ENCODE measurements at places on chromosomes 3 and 15.

- DNase-seq: no peak
Measured at GRCh38 chr15:61063875-61064320, 165.2 kb downstream of the RORA start.

DNA sequence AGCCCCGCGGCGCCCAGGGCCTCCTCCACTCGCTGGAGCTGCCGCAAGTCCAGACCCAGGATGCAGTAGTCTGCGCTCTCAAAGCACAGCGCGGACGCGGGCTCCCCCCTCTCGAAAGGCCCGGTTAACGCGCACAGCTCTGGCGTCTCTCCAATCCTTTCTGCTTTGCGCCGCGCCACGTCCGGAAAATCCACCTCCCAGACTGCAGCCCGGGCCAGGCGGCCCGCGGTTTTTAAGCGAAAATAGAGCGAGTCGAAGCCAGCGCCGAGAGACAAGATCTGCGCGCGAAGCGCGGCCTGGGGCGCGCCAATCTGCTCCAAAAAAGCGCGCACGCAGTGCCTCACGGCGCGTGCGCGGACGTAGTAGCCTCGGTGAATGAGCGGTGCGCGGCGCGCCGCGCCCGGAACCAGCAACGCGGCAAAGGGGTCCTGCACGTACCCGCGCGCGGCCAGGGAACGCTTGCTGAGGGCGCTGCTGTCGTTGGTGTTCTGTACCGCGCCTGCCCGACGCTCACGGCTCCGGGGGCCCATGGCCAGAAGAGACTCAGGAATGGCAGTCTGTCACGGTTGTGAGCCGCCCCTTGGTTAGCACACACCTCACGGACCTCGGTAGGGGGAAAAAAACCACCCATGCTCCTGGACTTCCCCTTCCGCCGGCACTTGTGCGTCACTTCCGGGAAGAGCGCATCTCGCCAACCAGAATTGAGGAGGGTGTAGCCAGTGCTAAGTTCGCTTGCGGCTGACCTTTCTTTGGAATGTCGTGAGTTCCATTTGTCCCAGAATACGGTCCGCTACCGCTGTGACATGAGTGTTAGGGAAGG, at the start of gene LCMT2:
LCMT2 (minus strand) TSS at position 614 of the 820 bp plus-strand sequence; CDS start at position 530, 84 bp downstream.
- peak; percentile 80 for DNase-seq

DNA sequence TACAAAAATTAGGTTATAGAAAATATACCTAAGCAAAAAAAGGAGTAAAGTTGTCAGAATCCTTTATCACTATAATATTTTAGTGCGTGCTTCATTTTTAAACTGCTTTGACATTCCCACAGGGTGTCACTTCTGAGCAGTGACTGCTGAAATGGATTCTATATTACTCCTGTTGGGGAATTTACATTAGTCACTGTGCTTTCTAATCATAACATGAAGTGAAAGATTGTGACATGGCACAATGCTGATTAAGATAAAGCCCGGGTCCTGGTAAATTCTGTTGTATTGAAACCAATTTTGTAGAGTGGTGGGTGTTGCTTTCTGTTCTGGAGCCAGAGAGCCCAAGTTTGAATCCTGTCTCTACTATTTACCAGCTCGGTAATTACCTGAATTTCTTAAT, 36.4 kb upstream of the EHHADH start:
- no peak for DNase-seq

DNA sequence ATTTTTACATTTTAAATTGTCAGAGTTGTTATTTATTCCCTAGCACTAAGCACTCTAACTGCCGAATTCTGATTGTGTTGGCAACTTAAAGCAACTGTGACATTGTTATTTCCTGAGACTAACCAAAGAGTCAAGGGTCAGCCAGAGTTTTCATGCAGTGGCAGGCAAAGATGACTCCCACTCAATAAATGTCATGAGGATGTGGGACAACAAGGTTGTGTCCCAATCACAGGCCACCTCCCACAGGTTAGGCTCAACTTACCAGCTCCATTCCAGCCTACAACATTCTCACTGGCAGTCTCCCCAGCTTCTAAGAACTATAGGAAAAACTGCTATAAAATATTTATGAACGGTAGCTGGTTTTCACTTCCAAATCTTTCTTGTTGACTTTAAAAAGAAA, 80.1 kb downstream of the RSL24D1 start:
- DNase-seq: no peak

DNA sequence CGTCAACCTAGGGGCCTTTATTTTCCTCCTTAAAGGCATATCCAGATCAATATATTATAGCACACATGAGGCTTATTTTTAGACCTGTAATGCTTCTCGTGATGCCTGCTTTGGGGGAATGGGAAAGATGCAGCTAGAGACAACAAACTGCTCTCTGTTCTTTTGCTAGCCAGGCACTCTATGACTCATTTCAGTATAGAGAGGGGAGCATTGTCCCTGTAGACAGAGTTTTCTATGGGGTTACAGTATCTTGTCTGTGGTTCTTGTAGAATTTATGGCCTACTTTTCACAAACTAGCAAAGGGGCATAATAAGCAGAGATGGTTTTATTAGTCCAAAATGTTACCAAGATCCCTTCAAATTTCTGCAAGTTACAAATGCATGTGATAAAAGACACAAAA, 305.6 kb downstream of the LSAMP start:
- peak; percentile 71 for DNase-seq

GRCh38 chr3:131110087-131110486, 83.4 kb downstream of the NEK11 start:
- DNase-seq: no peak

GRCh38 chr3:111667621-111668239, 72.6 kb upstream of the ZBED2 start:
- DNase-seq: no peak

All from NCI-H446 treated with DMSO at 0.1 percent for 48 hours (cell line).